ENCODE measurements at places on chromosomes 16 and 17. TPM values are rescaled to one million over a fixed set of nuclear protein-coding genes. Genes with fewer than 3 reads are reported as not detected.

Gene SGCA
- total RNA-seq: not detected

Gene FKBP10
- 164 TPM for total RNA-seq

GRCh38 chr17:64554028-64554637 is 47.4 kb downstream of the CEP95 start:
- DNase-seq: no peak

DNA sequence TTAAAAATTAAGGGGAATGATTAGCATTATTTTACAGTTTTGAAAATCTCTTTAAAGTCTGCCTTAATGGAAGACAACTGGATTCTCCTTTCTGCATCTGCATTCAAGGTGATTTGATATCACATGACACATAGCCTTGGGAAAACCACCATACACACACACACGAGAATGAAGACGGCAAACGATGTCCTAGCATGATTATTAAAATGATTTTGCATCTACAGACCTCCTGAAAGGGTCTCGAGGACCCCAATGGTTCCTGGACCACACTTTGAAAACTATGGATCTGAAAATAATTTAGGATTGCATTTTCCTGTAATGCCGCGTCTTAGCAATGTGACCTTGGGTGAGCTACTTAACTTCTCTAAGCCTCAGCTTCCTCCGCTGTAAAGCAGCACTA is 11.8 kb upstream of the CHST4 start:
- DNase-seq: no peak

DNA sequence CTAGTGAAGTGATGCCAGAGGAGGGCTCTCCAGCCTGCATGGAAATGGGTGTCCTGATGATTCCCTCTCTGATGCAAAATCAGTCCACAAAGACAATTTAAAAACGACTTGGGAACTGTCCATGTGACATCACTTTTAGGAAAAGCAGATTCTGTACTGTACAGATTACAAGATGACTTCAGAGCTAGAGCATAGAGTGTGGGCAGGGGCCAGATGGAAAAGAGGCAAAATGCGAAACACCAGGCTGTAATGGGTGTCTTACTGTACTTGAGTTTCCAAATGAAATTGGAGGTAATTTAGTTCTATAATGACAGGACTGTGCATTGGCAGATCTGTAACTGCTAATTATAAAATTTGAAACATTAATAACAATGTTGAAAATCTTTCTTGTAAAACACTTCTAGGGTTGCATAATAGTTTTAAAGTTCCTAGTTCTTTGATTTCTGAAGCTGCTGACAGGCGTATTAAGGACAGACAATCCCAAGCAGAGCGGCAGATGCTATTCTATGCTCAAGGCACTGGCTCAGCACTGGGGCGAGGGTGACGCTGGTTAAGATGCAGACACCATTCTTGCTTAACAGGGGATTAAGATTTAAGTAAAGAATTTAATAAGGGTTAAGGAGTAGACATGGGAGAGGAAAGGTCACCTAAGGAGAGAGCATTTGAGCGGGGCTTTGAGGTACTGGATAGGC is 29.6 kb downstream of the OGFOD1 start:
- no peak for DNase-seq

DNA sequence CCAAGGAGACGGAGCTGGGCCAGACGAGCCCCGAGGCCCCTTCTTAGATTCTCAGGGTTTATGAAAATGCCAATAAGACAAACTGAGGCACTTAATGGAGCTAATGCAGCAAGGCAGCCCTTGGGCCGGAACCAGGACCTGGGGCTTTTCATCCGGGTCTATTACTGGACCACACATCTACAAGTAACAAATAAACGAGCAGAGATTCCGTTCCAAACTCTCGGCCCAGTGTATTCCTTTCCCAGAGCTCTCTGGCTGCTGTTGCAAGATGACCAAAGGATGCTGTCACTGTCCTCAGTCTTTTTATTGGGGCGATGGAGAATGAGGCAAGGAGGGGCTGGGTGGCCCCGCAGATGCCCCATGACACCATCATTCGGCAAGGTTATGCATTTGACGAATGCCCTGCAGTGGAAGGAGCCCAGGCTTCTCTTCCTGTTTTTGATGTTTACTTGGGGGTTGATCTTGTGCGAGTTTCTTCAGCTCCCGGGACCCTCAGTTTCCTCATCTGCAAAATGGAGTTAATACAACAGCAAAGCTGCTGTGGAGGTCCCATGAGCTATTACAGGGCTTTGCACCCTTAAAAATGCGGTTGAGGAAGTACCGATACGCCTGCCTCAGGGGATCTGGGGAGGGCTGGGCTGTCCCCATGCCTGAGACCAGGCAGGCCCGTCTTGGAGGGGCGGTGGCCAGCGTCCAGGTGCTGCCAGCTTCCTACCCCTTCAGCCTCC is 1.1 kb upstream of the NTN1 start:
- no peak for DNase-seq
